Thoracic aorta (tissue), 2 donors: ENCODE measurements at places on chromosomes 12 and 14. TPM values are rescaled to one million over a fixed set of nuclear protein-coding genes. Genes with fewer than 3 reads are reported as not detected.

GSG1 gene
- not detected for total RNA-seq

TAS2R30 gene
- total RNA-seq: 15.1 TPM

SLC7A8 gene
- 28.0 TPM for total RNA-seq

STK38L gene
- 216 TPM for total RNA-seq

ST8SIA1 gene
- total RNA-seq: 6.9 TPM

CCDC88C gene
- total RNA-seq: 11.5 TPM

GOLT1B gene
- total RNA-seq: 26.7 TPM

SMOC1 gene
- total RNA-seq: 29.8 TPM

TMPRSS12 gene
- not detected for total RNA-seq

KRT85 gene
- not detected for total RNA-seq

GLT1D1 gene
- 0.68 TPM for total RNA-seq

CYP46A1 gene
- total RNA-seq: 1.3 TPM

KRT77 gene
- total RNA-seq: 0.41 TPM

PLEKHG7 gene
- total RNA-seq: not detected

LRRK2 gene
- 28.8 TPM for total RNA-seq

GRCh38 chr14:85316701-85317410, 213.1 kb upstream of the FLRT2 start:
- no peak for DNase-seq

DNA sequence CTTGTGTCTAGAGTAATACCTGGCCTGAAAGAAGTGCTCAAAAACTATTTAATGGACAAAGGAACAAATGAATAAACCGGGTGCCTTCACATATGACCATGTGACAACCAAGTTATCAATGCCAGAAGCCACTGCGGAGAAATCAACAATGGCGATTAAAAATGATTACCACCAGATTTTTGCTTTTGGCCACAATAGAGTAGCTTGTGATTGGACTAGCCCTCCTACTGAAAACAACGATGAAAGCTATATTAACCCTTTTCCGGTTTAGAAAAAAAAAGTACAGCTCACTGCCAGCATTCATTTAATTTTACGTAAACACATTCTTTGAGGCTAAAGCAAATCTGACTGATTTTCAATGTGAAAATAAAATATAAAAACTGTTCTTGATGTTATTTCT, 41.6 kb upstream of the TTC7B start:
- DNase-seq: no peak

- DNase-seq: no peak
Observed at GRCh38 chr14:105503296-105503640, 12.2 kb downstream of the TEDC1 start.

GRCh38 chr12:263574-263973, 938 bp upstream of the SLC6A13 start:
- DNase-seq: no peak

GRCh38 chr12:91877022-91877421, 268.6 kb downstream of the BTG1 start:
- no peak for DNase-seq

- DNase-seq: no peak
Observed at GRCh38 chr14:72614891-72615415, 278.9 kb downstream of the DPF3 start.

- no peak for DNase-seq
Observed at GRCh38 chr14:87992346-87992717, 650 bp downstream of the GALC start.

- no peak for DNase-seq
Observed at GRCh38 chr12:53977596-53978445, 3.1 kb upstream of the HOTAIR start.

DNA sequence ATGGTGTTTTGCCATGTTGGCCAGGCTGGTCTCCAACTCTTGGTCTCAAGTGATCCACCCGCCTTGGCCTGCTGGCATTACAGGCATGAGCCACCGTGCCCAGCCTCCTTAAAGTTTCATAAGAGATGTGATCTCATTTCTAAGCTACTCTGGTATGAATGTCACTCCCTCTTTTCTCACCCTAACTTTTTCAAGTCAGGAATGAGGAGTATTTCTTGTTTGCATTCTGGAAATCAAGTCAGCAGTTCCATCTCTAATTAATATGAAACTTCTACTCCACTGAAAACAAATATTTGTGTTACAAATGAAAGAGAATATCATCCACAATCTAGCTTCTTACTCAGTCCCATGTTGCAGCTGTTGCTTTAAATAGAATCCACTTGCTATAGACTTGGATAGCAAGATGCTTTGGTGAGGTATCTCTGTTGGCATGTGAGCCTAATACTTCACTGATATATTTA, 61.3 kb downstream of the ARF6 start:
- DNase-seq: no peak

- DNase-seq: no peak
Observed at GRCh38 chr14:56300495-56300894, 182.3 kb downstream of the PELI2 start.

DNA sequence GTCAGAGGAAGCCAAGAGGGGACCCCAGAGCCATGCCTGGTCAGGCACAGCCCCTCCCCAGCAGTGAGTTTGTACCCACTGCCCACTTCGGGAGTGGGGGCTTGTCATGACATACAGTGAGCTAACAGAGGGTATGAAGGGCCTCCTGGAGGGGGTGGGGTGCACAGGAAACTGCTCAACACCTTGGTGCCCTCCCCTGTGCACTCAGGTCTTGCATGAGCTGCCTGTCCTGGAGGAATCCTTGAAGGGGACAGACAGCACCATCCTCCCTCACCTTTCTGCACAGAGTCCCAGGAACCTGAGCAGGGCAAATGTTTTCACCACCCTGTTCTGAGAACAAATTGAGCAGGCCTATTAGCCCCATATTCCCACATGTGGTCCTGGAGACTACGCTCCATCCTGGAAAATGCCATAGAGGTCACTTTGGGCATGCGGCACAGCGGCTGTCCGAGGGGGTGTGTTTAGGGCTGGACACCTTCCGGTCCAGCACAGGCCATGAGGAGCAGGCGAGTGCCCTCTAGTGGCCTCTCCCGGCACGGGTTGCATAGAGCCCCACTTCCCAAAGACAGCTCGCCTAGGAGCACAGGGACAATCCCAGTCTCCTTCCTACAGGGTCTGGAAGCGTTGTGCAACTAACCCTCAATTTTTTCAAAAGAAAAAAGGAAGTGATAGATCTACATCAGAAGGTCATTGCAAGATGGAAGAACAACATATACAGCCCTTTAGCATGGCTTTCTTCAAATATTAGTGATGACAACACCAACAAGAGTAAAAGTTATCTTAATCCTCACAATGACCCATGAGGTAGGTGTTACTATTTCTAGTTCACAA, 31.9 kb upstream of the ZFP36L1 start:
- DNase-seq: peak; percentile 40

DNA sequence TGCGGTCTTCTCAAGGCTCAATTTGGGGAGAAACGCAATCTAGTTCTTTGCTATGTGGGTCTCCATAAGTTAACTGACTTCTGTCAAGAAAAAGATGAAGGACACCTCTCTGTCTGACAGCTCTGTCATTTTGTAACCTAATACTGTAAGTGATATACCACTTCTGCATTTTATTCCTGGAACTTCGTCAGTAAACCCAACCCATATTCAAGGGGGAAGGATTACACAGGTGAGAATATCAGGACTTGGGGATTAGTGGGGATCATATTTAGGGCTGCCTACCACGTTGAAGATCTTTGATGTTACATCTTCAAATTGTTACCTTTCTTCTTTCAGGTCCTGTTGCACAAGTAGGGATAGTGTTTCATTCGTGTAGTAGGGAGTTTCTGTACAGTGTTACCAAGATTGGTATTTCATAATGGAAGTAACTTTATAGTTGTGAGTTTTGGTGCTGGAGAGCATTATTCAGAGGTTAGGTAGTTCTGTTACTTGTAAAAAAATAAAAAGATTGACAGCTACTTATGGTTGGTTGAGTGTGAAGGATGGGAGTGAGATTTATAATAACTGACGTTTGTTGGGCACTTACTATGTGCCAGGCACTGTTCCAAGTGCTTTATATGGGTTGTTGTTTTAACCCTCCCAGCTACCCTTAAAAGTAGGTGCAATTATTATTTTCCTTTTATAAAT, 1.6 kb downstream of the TMEM260 start:
- DNase-seq: no peak

DNA sequence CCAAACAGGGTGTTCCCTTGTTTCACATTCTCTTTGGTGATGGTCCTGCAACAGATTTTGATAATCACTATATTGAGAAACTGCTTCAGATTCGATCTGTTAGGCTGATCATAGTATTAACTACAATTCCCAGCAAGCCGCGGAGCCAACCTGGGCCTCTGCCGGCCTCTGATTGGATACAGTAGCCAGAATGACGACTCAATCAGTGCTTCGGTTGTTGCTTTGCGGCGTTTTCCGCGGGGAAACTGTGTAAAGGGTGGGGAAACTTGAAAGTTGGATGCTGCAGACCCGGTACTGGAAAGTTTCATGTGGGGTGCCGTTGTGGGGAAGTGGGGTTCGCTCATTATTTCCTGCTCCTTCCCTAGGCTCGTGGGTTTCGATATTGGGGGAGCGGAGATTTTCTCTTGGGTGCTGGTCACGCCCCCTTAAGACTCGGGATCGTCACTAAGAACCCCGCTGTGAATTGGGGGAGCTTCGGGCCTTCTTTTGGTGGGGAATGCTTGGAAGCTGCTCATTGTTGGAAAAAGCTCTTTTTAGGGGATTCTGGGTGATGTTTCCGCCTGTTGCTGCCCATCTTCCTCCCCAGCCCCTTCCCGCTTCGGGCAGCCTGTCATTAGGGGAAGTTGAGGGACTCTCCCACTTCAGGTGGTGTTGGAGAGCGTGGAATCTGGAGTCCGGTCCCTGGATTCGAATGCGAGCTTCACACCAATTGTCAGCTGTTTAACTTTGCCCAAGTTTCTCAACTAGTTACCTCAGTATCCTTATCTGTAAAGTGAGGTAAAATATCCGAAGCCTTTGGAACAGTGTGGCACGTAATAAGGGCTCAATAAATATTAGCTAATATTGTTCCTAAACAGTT, at the start of gene RAD51B:
Gene RAD51B, plus strand, starts transcription at position 217 of the 859 bp plus-strand sequence.
- peak; percentile 59 for DNase-seq

GRCh38 chr12:23893611-23894010, 55.9 kb downstream of the SOX5 start:
- DNase-seq: no peak

- DNase-seq: no peak
Observed at GRCh38 chr12:117470804-117471203, 109.4 kb upstream of the NOS1 start.

- DNase-seq: no peak
Observed at GRCh38 chr12:79217306-79217705, 352.7 kb downstream of the SYT1 start.

DNA sequence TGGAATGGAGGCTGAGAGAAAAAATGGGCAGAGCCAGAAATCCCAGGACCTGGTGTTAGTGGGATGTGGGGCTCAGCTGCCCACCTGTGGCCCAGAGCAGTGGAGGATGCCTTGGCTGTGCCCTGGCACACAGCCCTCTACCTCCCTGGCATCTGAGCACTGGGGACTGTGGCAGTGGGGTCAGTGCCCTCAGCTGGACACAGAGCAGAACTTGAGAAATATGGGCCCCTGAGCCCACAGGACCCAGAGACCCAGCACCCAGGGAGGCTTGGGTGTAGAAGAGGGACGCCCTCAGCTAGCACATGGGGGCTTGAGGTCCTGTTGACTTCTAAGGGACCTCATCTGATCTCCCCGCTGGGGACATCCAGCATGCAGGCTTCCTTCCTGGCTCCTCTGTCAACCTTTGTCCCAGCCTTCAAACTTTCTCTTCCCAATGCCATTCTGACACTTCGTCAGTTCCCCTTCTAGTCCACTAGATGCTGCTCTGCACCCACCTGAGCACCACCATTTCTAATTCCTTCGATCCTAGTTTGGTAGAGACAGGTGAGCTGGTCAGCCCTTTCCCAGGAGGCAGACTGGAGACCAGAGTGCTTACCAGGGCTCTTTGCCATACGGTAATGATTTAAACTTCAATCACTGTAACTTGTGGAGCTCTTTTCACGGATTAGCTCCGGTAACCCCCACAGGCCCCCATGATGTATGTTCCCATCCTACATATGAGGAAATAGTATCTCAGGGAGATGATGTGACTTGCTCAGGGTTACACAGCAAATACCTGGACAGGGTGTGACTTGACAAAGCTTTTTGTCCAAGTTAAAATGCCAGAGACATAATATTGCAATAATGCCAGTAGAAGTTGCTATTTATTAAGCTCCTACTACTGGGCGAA, 143.7 kb downstream of the ASCL4 start:
- no peak for DNase-seq

DNA sequence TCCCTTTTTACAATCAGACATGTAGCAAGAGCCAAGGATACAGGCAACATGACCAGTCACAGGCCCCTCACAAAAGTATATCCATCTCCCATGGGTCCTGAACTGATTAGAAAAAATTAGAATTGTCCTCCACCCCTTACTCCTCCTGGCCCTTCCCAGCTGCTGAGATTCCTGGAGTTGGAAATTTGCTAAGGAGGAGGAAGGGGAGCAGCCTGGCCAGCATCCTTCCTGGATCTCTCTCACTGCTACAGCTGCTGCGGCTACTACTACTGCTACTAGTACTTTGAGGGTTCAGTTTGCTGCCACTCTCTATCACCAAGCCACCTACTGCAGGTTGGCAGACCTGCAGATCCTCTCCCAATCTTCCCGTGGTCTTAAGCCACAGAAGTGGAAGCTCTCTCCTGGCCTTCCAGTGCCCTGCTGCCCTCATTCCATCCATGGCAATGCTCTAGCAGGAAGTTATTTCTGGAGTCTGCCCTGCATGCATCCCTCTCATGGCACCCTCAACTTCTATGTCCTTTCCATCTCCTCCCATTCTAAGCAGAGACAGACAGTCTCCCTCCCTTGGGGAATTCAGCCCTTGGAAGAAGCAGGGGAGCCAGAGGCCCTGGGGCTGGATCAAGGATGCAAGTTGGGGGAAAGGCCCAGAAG, 1.0 kb downstream of the ITGA7 start:
- DNase-seq: no peak

- DNase-seq: no peak
Observed at GRCh38 chr12:109358154-109358869, 10.6 kb downstream of the MYO1H start.

DNA sequence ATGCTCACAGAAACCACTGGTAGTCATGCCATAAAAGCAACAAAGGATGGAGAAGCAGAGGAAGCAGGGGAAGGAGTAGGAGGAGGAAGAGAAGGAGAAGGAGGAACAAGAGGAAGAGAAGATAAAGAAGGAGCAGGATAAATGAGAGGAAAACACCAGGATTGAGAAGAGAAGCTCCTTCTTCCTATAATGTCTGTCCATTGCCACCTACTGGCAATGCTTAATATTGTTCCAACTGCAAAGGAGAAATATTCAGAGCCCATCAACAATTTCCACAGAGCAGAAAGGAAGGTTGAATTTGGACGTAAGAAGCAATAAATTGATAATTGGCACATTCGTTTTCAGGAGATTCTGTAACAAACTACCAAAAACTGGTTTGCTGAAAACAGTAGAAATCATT, 898.4 kb downstream of the SLC16A7 start:
- DNase-seq: no peak

GRCh38 chr12:98470469-98471082, 44.8 kb upstream of the TMPO start:
- DNase-seq: no peak

- no peak for DNase-seq
Observed at GRCh38 chr14:64878837-64879634, 671 bp downstream of the SPTB start.

GRCh38 chr14:41144370-41144769, 462.3 kb upstream of the LRFN5 start:
- DNase-seq: no peak
